ENCODE measurements at places on chromosomes 5 and 9.

GRCh38 chr5:158198636-158199035 is 339.7 kb upstream of the CLINT1 start:
- DNase-seq, result no peak

DNA sequence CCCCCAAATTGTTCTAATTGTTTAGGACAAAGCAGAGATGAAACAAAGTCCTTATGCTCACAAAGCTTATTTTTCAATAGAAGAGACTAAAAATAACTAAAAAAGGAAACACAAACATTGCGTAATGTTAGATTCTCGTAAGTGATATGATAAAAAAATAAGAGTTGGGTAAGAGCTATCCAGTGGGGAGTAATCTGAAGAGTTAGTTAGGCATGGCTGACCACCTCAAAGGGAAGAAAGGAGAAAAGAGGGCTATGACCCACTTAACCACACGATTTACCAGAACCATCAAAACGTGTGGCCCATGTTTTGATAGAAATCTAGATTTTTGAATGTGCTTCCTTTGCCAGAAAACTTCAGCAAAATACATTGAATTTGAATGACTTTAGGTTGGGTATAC is 1296.8 kb upstream of the NUDT12 start:
- no peak for DNase-seq

DNA sequence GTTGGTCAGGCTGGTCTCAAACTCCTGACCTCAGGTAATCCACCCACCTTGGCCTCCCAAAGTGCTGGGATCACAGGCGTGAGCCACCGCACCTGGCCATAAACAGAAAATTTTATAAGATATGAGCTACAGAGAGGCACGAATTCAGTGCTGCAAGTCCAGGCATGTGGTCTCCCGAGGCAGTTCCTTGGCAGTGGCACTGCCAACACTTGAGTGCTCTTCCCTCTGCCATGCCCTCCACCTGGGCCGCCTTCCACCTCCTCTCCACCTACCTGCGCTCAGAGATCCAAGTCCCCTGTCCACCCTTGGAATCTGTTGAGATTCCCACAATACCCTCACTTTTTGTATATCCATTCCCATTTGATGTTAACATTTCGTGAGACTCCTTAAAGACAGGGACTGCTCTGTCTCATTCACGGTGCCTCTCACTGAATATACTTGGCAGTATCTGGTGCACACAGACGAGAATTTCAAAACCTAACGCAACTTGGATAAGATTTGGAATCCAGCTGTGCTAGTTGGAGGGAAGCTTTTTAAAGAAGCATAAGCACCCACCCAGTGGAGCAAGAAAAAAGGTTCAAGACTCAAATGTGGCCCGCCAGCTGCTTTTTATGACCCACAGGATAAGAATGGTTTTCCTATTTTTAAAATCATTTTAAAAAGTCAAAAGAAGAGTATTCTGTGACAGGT is 68.3 kb downstream of the DCP2 start:
- no peak for DNase-seq

- DNase-seq, result no peak
Measured at GRCh38 chr9:78493166-78493742, 196.3 kb downstream of the PSAT1 start.

DNA sequence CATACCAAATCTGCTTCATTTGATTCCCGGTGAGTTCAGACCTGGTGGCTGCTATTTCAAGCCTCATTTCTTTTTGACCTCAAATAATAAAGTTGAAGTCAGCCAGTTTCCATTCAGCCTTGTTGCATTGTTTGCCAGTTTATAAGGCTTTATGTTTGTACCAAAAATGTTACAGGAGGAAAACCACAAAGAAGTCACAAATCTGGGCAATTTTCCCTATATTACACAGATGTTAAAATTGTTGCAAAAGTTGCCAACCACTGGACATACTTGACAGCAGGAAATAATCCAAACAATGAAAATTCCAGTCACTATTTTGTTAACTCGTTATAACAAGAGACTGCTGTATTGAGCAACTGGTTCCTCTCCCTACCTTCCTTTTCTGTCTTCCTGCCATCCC is 1325.0 kb upstream of the DMAC1 start:
- DNase-seq, result no peak

- no peak for DNase-seq
Measured at GRCh38 chr9:96381696-96382095, 1.8 kb downstream of the SLC35D2 start.

GRCh38 chr5:14870337-14871213 is 1.0 kb downstream of the ANKH start:
- DNase-seq, result peak; percentile 62

- no peak for DNase-seq
Measured at GRCh38 chr5:30194595-30194994, 998.9 kb upstream of the CDH6 start.

- no peak for DNase-seq
Measured at GRCh38 chr5:82924226-82925060, 152.8 kb downstream of the TMEM167A start.
